T-helper 9 cell (primary cell): ENCODE measurements at places on chromosomes 1 and 21.

GRCh38 chr1:11831945-11832725 lies 15.4 kb downstream of the NPPA start:
- DNase-seq = no peak

GRCh38 chr1:41045740-41046139 lies 24.2 kb upstream of the SLFNL1 start:
- DNase-seq = no peak

GRCh38 chr1:192580351-192580962 lies 4.9 kb downstream of the RGS1 start:
- no peak for DNase-seq

- DNase-seq = no peak
Observed at GRCh38 chr1:33176362-33176850, 5.4 kb downstream of the TRIM62 start.

DNA sequence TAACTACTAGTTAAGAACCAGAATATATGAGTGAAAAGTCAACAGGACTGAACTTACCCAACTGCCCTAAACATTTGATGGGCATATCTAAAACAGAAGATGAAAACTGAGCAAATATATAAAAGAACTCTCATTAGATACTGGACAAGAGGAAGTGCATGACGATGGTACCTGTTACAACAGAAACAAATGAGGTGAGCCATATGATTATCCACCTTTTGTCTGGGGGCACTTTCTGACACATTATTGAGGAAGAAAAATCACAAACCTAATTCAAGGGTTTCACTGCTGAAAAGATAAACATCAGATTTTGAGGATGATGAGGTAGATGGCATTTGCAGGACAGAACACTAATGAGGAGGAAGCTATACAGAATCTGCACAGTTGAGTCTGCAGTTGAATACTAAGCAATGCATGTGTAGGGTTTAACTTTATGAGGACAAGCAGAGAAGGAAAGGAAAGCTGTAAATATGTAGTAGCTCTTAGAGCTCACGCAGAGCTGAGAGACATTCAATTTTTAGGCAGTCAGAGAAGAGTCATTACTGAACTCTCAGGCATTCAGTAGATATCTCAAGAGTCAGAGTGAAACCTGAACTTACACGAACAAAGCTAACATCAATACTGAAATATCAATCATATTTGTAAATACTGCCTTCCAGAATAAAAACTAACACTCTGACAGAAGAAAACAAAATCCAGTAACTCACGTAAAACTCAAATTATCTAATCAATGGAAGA lies 262.1 kb downstream of the AKT3 start:
- no peak for DNase-seq

DNA sequence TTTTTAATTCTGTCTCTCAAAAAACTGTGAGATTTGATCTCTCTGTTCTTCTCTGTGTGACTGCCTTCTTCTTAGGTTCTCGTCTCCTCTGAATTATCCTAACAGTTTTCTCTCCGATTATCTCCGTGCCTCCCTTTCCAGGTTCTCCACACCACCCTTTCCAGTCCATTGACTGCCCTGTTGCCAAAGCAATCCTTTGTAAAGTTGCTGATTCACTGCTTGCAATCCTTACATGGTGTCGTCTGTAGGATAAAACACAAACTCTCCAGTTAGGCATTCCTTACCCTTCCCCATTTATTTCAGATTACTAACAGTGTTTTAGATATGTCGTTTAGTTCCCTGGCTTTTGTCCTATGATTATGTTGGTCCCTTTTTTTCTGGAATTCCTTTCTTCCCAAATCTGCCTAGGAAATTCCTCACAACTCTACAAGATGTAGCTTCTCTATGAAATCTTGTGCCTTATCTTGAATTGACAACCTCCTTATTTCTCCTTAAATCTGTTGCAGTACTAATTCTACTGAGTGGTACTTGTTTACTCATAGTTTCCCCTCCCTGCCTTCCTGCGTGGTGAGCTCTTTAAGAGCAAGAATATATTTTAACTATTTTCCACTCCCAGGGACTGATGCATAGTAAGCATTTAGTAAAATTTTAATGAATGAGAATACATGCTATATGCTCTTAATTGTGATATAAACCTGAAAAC lies 22.3 kb downstream of the RCOR3 start:
- no peak for DNase-seq

DNA sequence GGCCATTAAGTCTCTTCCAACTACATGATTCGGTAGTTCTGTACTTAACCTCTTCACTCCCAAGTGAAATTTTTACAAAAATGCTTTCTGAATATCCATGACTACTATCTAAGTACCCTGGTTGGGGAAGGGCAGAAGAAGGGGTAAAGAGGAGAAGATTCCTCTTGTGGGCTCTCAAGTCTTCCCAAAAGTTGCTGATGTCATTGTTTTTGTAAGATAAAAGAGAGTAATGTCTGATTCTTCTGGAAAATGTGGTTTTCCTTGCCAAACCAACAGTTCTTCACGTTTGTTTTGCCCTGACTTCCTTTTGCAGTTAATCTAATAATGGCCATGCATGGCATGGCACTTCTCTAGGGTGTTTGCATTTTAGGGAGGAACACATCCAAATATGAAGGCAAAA lies 34.7 kb upstream of the AK4 start:
- no peak for DNase-seq

GRCh38 chr21:26982767-26983166 lies 15.9 kb upstream of the ADAMTS5 start:
- DNase-seq = no peak

GRCh38 chr1:34101151-34101550 lies 63.9 kb downstream of the CSMD2 start:
- DNase-seq = no peak

DNA sequence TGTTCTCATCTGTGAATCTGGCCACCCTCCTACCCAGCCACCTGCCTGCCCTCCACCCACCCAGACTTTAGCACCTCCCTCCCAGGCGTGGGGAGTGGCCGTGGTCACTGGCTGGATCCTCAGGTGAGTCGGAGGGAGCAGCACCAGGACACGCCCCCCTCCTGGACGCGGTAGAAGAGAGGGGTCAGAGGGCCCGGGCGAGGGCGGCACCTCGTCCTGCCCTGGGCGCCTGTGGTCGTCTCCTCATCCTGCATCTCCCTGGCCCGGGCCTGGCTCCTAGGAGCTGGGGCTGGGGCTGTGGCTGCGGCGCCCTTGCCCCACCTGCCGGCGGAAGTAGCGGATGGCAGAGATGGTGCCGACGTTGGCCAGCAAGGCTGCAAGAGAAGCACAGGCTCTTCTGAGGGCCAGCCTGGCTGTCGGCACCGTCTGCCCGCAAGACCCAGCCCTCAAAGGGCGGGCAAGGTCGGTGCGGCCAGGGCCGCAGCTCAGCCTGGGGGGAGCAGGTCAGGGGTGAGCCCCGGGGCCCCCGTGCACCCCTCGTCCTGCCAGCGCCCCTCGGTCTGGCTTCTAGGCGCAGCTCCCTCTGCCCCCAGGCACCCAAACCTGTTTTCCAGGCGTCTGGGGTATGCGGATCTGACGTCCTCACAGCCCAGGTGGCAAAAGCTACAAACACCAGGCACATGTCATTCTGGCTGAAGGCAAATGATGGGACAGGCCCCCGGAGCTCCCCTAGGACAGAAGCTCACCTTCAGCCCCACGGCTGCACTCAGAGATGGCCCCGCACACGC lies 5.8 kb downstream of the PERM1 start:
- DNase-seq = no peak

DNA sequence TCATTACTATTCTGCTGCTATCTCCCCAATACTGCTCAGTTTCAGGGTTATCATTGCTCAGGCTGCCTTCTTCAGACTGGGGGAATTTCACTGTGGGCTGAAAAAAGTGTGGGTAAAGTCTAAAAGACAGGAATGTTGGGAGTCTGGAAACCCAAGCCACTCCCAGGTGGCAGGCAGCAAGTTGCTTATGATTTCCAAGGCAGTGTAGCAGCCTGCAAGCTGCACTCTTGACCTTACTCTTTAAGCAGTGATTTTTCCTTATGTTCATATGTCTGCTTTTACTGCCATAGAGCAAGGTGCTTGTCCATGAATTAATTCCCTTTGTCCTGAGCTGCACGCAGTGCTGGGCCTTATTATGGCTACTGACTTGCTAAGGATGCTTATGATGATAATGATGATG lies 53.1 kb downstream of the PHC2 start:
- DNase-seq = no peak

GRCh38 chr1:54364995-54365394 lies 41.2 kb downstream of the SSBP3 start:
- DNase-seq = no peak

DNA sequence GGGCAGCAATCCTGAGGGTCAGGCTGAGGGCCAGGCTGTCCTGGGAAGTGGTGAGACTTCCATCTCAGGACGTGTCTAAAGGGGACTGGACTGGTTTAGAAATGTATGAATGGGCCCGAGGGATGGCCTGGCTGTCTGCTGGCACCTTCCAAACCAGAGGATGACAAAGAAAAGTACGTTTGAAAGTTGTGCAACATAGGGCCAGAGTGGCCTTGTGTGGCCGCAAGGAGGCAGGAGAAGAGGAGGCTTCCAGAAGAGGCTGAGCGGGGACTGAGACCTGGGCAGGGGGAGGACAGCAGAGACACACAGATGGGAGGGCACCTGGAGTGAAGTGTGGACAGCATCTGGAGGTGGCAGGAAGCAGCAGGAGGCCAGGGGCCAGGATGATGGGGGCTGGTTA lies 2.6 kb upstream of the SYTL1 start:
- no peak for DNase-seq

- DNase-seq = no peak
Observed at GRCh38 chr1:41500378-41500777, 15.9 kb upstream of the EDN2 start.

- DNase-seq = no peak
Observed at GRCh38 chr1:164635803-164636731, 77.1 kb downstream of the PBX1 start.

GRCh38 chr1:29669912-29670311 lies 433.6 kb downstream of the PTPRU start:
- no peak for DNase-seq

GRCh38 chr1:70509996-70510876 lies 99.2 kb downstream of the CTH start:
- DNase-seq = no peak

DNA sequence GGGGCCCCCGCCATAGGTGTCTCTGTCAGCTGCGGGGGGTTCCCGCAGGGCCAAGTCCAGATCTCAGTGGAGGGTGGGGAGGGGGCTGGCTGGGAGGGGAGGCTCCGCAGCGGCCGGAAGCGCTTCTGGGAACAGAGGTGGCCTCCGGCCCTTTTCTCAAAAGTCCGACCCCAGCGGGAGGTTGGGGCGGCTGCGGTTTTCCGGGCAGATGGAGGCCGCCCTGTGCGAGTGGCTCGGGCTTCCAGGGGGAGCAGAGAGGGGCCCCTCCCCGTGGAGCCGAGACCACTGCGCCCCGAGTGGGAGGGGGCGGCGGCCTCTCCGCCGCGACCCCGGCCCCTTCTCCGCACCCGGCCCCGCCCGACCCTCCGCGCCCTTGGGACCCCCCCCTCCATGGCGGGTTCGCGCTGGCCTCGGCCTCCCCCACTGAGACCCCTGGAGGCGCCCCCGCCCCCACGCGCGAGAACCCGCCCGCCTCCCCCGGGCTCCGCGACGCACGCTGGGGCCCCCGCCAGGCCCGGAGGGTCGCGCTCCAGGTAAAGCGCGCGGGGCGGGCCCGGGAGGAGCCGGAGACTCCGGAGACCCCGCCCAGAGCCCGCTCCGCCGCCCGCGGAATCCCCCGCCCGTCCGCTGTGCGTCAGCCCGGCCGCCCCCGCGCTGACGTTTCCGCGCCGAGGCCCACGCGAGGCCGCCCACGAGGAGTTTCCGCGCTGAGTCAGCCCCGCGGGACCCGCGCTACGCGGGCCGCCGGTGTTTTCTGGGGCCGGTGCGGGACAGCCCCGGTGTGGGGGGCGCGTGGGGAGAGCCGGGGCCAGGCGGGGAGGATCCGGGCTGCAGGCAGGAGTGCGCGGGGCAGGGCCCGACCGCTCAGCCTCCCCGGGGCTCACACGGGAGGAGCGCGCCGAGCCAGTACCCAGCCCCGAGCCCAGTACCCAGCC lies 5.2 kb downstream of the TNFRSF18 start:
- DNase-seq = peak; percentile 85

DNA sequence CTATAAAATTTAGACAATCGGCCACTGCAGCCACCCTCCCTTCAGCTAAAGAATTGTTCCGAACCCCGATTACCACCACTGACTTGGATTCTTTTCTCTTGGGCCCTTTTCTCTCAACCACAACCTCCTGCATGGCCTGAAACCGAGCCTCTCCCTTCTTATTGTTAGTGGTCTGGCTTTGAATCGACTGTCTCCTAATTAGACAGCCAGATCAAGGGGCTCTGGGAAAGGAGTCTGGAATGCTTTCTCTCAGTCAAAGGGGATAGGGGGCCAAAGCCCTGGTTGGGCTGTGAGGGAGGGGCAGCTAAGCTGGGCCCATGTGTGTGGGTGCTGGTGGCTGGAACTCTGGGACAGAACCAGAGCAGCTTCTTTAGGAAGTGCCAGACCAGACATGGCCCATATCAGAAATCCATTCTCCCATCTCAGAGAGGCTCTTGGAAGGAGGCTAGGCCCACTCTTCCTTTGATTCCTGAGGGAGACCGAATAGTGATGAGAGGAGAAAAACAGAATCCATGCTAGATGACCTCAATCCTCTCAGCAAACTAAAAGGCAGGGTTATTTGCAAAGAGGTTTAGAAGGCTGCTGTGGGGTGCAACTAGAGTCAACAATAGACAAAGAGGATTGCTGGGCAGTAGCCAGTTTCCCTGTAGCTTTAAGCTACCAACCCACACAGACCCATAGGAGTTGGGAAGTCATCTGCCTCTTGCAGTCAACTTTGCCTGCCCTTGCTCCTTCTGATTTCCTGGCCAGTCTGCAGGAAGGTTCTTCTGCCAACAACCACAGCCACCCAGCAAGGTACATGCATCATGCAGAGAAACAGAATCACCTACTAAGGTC lies 117.6 kb downstream of the AK5 start:
- no peak for DNase-seq

- no peak for DNase-seq
Observed at GRCh38 chr1:230379928-230380327, 46.2 kb downstream of the PGBD5 start.

GRCh38 chr1:52552236-52552504 lies 722 bp downstream of the TUT4 start:
- peak; percentile 59 for DNase-seq

GRCh38 chr21:33455686-33456446 lies 23.9 kb downstream of the TMEM50B start:
- no peak for DNase-seq

- DNase-seq = no peak
Observed at GRCh38 chr1:51863384-51863783, 15.1 kb downstream of the NRDC start.

GRCh38 chr1:25889470-25889869 lies 14.0 kb upstream of the PAQR7 start:
- no peak for DNase-seq

GRCh38 chr1:202058001-202058908 lies 47.9 kb downstream of the ELF3 start:
- no peak for DNase-seq
